Stimulated activated naive CD4-positive, alpha-beta T cell (primary cell): ENCODE measurements at places on chromosomes 16 and 17.
A peak's percentile ranks its signal among the peaks of the same experiment; 100 is the strongest.

- no peak for DNase-seq
These were observed 30.4 kb downstream of the NME3 start for GRCh38 chr16:1740781-1741490.

DNA sequence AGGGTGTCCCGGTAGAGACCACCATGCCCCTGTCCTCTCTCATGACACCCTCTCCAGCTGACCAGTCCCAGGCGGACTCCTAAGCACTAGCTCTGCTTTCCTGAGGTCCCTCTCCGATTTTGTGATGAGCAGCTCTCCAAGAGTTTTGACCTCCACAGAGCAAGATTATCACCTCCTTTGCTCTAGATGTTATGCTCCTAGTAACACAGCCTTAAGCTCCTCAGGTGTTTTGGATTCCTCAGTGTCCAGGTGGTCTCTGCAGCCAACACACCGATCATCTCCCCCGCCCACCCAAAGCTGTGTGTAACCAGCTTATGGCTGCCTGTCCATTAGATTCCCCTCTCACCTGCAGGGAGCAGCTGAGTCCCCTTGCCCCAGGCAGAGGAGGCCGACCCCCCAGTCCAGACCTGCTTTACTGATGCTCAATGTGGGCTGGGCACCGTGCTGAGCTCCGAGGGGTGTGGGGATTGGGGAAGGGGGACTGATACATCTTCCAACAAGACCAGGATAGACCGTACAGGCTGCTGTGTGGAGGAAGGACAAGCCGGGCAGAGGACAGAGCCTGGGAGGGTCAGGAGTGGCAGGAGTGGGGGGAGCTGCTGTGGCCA is 2.3 kb downstream of the TRPV3 start:
- no peak for DNase-seq

DNA sequence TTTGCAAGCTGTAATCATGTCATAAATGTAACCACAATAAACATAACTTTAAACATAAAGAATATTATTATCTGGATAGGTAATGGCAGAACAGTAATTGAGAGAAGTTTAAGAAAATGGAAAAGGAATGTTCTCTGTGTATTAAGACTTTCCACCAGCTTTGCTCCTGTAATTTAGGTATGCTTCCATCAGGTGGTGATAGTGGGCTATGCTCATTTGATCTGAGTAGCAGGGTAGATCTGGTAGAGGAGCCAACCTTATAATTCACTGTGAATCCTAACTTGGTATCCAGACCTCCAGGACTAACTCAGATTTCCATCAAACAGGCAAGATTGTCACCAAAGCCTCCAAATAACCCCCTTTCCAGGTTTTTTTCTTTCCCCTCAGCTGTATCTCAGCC is 137.9 kb upstream of the ZKSCAN2 start:
- DNase-seq: no peak

DNA sequence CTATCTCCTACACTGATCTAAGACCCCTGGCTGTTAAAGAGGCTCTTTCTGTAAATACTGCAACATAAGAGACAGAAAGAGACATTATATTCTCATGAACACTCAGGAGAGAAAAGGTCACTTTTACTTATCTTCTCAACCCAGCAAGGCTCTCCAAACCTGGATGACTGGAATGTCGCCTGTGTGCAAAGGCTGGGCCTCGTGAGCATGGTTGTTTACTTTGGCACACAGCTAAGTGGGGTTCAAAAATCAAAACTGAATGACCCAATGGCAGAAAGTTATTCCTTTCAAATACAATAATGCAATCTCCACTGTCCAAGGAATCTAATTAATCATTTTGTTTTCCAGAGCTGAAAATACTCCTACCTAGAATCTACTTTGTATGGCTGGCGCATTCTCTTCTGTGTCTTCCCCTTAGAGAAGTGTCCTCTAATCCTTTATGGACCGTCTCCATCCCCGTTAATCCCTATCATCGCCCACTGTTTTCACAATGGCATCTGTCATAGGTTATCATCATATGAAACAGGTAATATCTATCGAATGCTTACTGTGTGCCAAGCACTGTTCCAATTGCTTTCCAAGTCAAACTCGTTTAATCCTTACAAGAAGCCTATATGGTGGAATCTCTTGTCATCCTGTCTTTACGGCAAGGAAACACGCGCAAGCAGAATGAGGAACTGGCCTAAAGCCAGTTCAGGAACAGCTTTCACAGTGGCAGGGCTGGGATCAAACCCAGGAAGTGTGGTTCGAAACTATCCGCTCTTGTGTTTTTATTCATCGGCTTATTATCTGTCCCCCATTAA is 1.3 kb downstream of the SLX4 start:
- no peak for DNase-seq

DNA sequence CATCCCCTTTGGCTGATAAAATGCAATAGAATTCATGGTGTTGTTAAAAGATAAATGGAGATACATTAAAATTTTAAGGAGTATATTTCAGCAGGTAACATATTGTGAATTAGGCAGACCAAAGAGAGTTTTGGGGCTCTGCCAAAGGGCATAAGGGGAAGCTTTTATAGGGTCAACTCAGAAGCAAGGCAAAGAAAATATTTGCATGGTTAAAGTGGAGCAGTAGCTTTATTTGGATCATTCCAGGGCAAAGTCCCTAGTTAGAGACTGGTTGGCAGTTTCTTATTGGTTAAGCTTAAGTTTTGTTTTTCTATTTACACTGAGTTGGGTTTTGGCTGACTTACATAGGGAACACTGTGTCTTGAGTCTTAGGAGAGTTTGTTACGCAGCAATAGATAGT is 75.1 kb upstream of the CA10 start:
- DNase-seq: no peak

DNA sequence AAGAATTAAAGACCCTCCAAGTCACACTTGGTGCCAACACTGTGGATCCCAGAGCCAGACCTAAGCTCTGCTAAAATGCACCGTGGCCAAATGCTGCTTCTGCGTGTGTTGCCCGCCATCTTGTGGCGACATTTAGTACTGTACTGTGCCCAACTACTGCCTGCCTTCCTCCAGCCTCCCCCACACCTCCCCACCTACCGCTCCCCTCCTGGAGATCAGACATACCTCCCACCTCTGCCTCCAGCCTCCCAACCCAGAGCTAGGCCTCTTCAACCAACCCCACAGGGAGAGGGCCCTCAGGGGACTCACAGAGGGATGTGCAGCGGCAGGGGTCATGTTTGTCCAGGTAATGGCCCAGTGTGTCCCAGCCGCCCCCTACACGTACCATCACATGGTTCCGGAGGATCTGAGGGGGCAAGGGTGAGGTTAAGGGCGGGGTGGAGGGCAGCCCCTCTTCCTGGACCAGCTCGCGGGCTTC is 5.5 kb downstream of the GAS2L2 start:
- peak; percentile 64 for DNase-seq

GRCh38 chr16:117379-118365 is 20.8 kb downstream of the NPRL3 start:
- DNase-seq: peak; percentile 29
